MCF 10A (cell line): ENCODE measurements at places on chromosomes 16 and 17.

DNA sequence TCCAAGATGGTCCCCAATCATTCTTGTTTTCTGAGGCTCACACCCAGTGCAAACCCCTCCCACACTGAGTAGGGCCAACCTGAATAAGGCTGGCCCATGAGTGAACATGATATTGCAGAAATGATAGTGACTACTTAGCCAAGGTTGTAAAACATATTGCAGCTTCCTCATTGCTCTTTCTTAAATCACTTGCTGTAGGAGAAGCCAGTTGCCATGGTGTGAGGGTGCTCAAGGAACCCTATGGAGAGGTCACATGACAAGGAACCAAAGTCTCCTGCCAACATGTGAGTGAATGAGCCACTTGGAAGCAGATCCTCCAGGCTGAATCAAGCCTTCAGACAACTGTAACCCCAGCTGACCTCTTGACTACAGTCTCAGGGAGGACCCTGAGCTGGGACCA lies 191.4 kb downstream of the RGS9 start:
- peaks cover 4% of the 10 kb centered on the region for H3K36me3 ChIP-seq
- no peak for DNase-seq
- no peak overlapping the region for H3K4me3 ChIP-seq
- no peaks in the 10 kb centered on the region for H3K4me1 ChIP-seq
- H3K27me3 ChIP-seq = peaks cover 8% of the 10 kb centered on the region
- H3K27ac ChIP-seq = no peak overlapping the region

DNA sequence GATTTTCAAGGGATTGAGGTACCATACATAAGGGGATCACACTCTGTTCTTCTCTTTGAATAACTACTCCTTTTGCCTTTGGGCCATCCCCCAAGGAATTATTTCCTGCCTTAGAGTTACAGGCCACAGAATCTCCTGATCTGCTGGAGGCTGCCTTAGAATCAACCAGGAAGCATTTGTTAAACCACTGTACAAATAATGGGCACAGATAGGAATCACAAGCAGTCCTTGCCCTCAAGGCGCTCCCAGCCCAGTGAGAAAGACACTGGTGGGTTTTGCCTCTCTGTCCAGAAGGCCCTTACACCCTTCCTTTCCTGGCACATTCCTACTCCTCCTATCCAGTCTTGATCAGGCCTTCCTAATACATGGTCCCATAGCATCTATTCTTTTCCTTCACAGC lies 45.9 kb downstream of the MRTFB start:
- no peak overlapping the region for H3K4me3 ChIP-seq
- no peak overlapping the region for H3K27ac ChIP-seq
- no peaks in the 10 kb centered on the region for H3K27me3 ChIP-seq
- peaks cover 6% of the 10 kb centered on the region for H3K4me1 ChIP-seq
- no peak for DNase-seq

GRCh38 chr17:40483679-40484078 lies 17.7 kb downstream of the TNS4 start:
- no peaks in the 10 kb centered on the region for H3K27me3 ChIP-seq
- H3K36me3 ChIP-seq = peaks cover 100% of the 10 kb centered on the region
- H3K4me1 ChIP-seq = peaks cover 83% of the 10 kb centered on the region
- peak overlapping the region; percentile 89 for H3K27ac ChIP-seq
- no peak for DNase-seq

- H3K4me3 ChIP-seq = no peak overlapping the region
- H3K4me1 ChIP-seq = peaks cover 6% of the 10 kb centered on the region
- H3K27ac ChIP-seq = no peak overlapping the region
- no peak for DNase-seq
These were observed 70.5 kb downstream of the DNAH17 start for GRCh38 chr17:78506454-78507309.

DNA sequence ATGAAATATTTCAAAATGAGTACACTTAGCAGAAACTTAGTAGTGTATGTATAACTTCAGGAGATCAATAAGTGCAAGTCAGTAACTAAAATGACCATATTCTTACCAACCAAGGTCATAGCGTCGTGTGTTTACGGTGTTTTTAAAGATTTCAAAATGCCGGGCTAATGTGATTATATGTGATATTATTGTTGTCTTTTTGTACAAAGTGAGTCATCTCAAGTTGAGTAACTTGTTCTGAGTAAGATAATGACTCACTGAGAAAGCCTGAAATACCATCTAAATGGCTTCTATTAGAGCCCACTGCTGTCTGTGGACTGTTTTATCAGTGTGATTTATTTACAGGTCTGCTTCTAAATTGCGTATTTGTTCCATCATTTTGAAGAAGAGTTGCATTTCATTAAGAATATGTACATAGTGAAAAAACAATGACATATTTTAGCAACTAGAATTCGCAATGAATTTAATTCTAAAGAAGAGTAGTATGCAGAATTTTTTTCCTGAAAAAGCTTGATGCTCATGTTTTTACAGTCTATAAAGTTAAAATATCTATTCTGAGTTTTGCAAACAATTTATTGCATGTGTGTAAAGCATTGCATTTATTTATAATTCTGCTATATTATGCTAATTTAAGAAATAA lies 12.7 kb downstream of the KRT12 start:
- no peak overlapping the region for H3K4me3 ChIP-seq
- peak overlapping the region; percentile 95 for H3K27ac ChIP-seq
- DNase-seq = peak; percentile 87
- no peaks in the 10 kb centered on the region for H3K36me3 ChIP-seq
- H3K27me3 ChIP-seq = no peaks in the 10 kb centered on the region

DNA sequence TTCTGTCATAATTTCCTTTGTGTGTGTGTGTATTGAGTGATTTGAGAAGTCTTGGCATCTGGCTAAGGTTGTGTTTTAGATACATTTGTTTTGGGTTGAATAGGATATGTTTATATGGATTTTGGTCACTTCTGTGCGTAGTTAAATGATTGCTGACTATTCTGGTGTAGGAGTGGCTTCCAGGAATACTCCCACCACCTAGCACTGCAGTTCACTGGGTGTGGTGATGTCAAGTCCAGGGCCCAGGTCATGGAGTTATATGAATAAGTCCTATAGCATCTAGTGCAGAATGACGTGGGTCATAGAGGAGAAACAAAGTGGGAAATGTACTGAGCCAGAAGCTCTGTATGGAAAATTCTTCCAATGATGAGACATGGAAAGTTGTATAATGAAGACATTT lies 465.4 kb upstream of the CCL2 start:
- no peaks in the 10 kb centered on the region for H3K36me3 ChIP-seq
- H3K27ac ChIP-seq = no peak overlapping the region
- H3K27me3 ChIP-seq = no peaks in the 10 kb centered on the region
- H3K4me1 ChIP-seq = no peaks in the 10 kb centered on the region
- DNase-seq = no peak
- H3K4me3 ChIP-seq = no peak overlapping the region

GRCh38 chr16:1468426-1468810 lies 6.4 kb downstream of the CLCN7 start:
- peaks cover 22% of the 10 kb centered on the region for H3K36me3 ChIP-seq
- no peak for DNase-seq
- peaks cover 17% of the 10 kb centered on the region for H3K4me1 ChIP-seq
- H3K4me3 ChIP-seq = no peak overlapping the region

GRCh38 chr16:57947261-57947660 lies 23.7 kb downstream of the CNGB1 start:
- H3K27me3 ChIP-seq = no peaks in the 10 kb centered on the region
- H3K27ac ChIP-seq = no peak overlapping the region
- no peak overlapping the region for H3K4me3 ChIP-seq
- H3K36me3 ChIP-seq = no peaks in the 10 kb centered on the region
- DNase-seq = no peak

DNA sequence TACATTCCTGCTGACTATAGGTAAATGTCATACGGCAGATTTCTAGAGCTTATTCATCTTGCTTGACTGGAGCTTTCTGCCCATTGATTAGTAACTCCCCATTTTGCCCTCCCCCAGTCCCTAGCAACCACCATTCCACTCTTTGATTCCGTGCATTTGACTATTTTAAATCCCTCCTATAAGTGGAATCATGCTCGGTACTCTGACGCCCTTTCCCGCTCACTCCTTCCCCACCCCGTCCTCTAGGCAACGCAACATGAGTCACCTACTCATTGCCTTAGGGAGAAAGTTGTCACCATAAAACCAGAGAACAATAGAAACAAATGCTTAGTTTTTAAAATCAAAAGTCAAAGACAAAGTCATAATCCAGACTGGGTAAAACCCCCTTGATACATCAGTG lies 45.5 kb upstream of the RBBP6 start:
- H3K27me3 ChIP-seq = no peaks in the 10 kb centered on the region
- peaks cover 19% of the 10 kb centered on the region for H3K4me1 ChIP-seq
- peak overlapping the region; percentile 28 for H3K4me3 ChIP-seq
- peak overlapping the region; percentile 75 for H3K27ac ChIP-seq
- peaks cover 5% of the 10 kb centered on the region for H3K36me3 ChIP-seq

DNA sequence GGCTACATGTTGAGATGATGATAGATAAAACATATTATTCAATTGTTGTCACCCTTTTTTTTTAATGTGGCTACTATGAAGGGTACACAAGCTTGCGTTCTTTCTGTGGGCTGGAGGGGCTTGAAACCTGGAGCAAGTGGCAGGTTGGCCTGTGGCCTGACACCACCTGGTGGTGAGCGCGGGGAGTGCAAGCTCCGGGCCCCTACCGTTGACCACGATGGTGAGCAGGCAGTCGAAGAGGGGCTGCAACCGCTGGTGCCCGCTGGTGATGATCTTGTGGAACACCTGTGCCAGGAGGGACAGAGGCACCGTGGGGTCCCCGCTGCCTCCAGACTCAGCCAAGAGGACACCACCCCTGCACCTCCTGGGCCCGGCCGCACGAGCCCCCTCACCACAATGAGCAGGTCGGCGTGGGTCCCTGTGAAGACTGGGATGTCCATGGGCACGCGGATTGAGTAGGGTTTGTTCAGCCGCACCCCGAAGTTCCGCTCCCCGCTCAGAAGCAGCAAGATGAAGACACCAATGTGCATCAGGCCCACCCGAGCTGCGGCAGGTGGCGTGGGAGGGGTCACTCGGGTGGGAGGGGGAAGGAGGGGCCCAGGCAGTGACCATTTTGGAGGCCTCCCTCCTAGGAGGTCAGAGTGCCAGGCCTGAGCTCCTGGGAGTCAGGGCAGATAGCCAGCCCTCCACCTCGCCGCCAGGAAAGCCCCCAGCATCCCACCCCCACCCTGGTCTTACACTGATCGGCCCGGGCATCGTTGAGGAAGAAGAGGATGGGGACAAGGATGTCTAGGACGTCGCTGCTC lies 14.4 kb downstream of the HID1 start:
- DNase-seq = peak; percentile 57
- H3K4me3 ChIP-seq = no peak overlapping the region
- H3K27me3 ChIP-seq = no peaks in the 10 kb centered on the region
- no peaks in the 10 kb centered on the region for H3K36me3 ChIP-seq
- no peak overlapping the region for H3K27ac ChIP-seq

DNA sequence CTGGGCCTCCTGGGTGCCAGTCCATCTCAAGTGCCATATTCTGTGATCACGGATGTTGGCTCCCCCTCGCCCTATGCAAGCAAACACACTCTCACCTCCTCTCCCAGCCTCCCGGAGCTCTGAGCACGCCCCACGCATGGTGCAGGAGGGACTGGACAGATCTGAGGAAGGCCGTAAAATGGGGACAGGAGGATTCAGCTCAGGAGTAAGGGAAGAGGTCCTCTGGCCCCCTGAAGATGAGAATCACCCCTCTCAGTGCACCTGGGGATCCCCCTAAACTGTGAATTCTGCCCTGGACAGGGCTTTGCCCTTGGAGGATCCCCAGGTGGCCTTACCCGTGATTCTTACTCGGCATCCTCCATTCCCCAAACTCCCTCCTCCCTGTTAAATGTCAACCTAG lies 15.6 kb downstream of the TMEM186 start:
- no peaks in the 10 kb centered on the region for H3K4me1 ChIP-seq
- DNase-seq = no peak
- peaks cover 23% of the 10 kb centered on the region for H3K27me3 ChIP-seq
- H3K36me3 ChIP-seq = no peaks in the 10 kb centered on the region

- H3K27me3 ChIP-seq = no peaks in the 10 kb centered on the region
- DNase-seq = no peak
- peaks cover 10% of the 10 kb centered on the region for H3K4me1 ChIP-seq
- H3K36me3 ChIP-seq = peaks cover 14% of the 10 kb centered on the region
- H3K27ac ChIP-seq = no peak overlapping the region
- H3K4me3 ChIP-seq = no peak overlapping the region
These were observed 3.8 kb upstream of the ZFP90 start for GRCh38 chr16:68535331-68535730.

DNA sequence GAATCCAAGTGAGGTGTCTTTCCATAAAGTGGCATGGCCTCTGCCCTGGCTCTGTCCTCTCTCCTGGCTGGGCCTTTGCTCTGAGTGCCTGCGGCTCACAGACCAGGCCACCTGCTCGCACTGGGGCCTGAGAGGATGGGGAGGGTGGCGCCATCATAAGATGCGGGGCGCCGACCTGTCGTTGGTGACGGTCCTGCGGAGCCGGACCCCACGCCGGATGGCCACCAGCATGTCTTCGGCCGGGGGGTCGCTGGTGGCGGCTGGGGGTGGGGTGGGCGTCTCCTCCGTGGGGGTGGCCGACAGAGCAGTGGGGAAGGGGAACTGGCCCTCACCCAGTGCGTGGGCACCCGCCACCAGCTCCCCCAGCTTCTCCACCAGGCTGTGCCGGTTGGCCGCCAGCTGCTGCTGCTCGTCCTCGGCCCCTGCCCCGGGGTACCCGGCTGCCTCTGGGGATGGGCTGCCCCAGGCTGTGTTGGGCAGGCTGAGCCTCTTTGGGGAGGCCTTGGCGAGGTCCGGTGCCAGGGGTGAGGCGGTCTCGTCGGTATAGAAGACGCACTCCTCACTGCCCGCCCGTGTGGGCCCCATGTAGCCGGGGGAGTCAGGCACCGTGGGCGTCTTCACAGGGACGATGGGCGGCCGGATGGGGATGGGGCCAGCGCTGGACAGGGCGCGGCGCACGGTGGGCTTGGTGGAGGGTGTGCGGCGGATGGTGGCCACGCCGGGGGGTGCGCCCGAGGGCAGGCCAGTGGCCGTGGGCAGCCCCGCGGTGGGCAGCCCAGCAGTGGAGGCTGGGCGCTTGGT lies 17.4 kb downstream of the IL34 start:
- H3K27me3 ChIP-seq = no peaks in the 10 kb centered on the region
- no peak for DNase-seq
- no peaks in the 10 kb centered on the region for H3K4me1 ChIP-seq
- no peak overlapping the region for H3K4me3 ChIP-seq
- H3K36me3 ChIP-seq = peaks cover 75% of the 10 kb centered on the region

- no peak overlapping the region for H3K4me3 ChIP-seq
- no peaks in the 10 kb centered on the region for H3K4me1 ChIP-seq
- H3K27ac ChIP-seq = no peak overlapping the region
- H3K36me3 ChIP-seq = no peaks in the 10 kb centered on the region
- H3K27me3 ChIP-seq = peaks cover 73% of the 10 kb centered on the region
- DNase-seq = no peak
These were observed 503.4 kb upstream of the PSMD7 start for GRCh38 chr16:73793260-73793659.

DNA sequence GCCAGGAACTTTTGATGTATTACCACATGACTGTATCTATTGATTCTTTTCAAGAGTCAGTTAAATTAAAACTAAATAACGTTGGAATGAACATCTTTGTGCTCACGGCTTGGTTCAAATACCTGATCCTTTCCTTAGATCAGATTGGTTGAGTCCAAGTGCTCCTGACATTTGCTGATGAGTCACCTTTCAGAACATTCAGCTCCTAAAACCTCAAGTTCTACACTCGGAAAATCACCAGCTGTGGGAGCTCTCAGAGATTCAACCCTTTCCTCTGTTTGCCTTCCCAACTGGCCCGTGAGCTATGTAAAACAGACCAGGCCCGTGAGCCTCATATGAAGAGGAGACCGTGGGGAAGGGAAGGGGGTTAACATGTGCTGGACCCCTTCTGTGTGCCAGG lies 68.1 kb downstream of the RTN4RL1 start:
- H3K36me3 ChIP-seq = no peaks in the 10 kb centered on the region
- peak; percentile 6 for DNase-seq
- H3K4me1 ChIP-seq = no peaks in the 10 kb centered on the region
- no peaks in the 10 kb centered on the region for H3K27me3 ChIP-seq
- H3K4me3 ChIP-seq = no peak overlapping the region
- H3K27ac ChIP-seq = no peak overlapping the region

GRCh38 chr17:36001110-36001771 lies at the start of gene CCL15:
Gene CCL15, minus strand, starts transcription at chr17:36001553. Its CDS starts 61 bp downstream, at chr17:36001492.
- H3K4me3 ChIP-seq = no peak within 1 kb of the TSS
- H3K4me1 ChIP-seq = no peaks in the 10 kb centered on the region
- H3K36me3 ChIP-seq = no peaks in the 10 kb centered on the region
